Tracheal epithelial cell (primary cell): ENCODE measurements at places on chromosomes 4 and X. TPM values are rescaled to one million over a fixed set of nuclear protein-coding genes. Genes with fewer than 3 reads are reported as not detected.

The NMU gene
- 4.6 and 7.9 TPM in 2 replicates for total RNA-seq

The ZAR1 gene
- total RNA-seq = not detected in 2 replicates

The SPIN2B gene
- 1.1 and 2.9 TPM in 2 replicates for total RNA-seq

The CLDN34 gene
- total RNA-seq = 0.21 and 0.48 TPM in 2 replicates

The FHIP1A gene
- total RNA-seq = 25.2 and 44.8 TPM in 2 replicates

The TMEM144 gene
- total RNA-seq = 3.9 and 5.3 TPM in 2 replicates

The CSAG1 gene
- not detected in 2 replicates for total RNA-seq

The CYTL1 gene
- total RNA-seq = 0.48 TPM in 1 of 2 replicates, not detected in the other

The MAOB gene
- under 0.01 TPM in 2 replicates for total RNA-seq

The GLOD5 gene
- not detected in 2 replicates for total RNA-seq

The DDX53 gene
- total RNA-seq = not detected in 2 replicates

The GABRB1 gene
- not detected in 2 replicates for total RNA-seq

The NPNT gene
- 1.1 and 8.9 TPM in 2 replicates for total RNA-seq

The EXOSC9 gene
- total RNA-seq = 14.5 and 15.3 TPM in 2 replicates

The STK32B gene
- 0.43 and 1.9 TPM in 2 replicates for total RNA-seq

The AWAT2 gene
- total RNA-seq = not detected in 2 replicates

The FAM133A gene
- total RNA-seq = under 0.01 TPM in 1 of 2 replicates, not detected in the other

The SRPX gene
- 1.9 and 21.7 TPM in 2 replicates for total RNA-seq
